Right cardiac atrium (tissue), 5 donors: ENCODE measurements at places on chromosomes 6 and 20. TPM values are rescaled to one million over a fixed set of nuclear protein-coding genes. Genes with fewer than 3 reads are reported as not detected.

DNA sequence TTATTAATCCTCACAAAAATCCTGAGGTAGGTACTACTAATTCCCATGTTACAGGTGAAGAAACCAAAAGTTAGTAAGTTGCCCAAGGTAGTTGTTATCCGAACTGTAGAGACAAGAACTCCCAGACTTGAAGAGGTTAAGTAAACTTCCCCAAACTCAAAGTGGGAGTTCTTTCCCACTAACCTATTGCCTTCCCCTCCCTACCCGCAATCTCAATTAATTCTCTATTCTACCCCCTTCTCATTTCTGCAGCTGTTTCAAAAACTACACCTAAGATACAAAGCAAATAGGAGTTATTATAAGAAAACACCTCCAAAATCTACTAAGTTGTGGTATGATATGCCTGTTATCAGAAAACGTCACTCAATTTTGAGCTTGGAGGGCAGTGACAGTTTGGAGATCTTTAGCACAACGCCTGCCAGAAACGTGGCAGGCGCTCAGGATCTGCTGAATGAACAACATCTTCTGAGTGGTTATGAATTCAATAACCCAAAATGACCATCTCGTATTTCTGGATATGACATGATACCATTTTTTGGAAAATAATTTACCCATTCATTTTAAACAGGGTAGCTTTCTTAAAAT is 7.1 kb downstream of the CSNK2A1 start:
- no peak for DNase-seq

DNA sequence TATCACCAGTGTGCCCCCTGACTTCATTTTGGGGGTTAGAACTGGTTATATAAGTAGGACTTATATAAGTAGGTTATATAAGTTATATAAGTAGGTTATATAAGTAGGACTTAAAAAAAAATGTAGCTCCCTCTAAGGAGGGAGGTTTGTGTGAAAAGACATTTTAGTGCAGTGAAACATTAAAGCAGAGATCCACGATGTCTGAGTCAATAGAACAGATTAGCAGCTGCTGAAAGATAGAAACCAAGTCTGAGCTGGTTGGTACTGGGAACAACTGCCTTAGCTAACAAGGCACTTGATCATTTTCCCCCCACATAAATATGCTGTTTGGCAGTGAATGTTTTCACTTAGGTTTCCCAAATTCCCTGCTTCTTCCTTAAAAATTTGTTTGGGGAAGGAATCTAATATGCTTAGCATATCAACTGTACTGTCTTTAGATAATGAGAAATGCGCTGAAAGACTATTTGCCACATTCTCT is 2.1 kb upstream of the RPS12 start:
- no peak for DNase-seq

GRCh38 chr6:46221222-46221793 is 50.5 kb upstream of the ENPP5 start:
- DNase-seq = no peak

The RAMACL gene
- polyA plus RNA-seq = 0.38 TPM

The ENPP5 gene
- polyA plus RNA-seq = 9.8 TPM

The CRIP3 gene
- 2.6 TPM for polyA plus RNA-seq

The BNIP5 gene
- polyA plus RNA-seq = 0.02 TPM
